WERI-Rb-1 (cell line): ENCODE measurements at places on chromosomes 1 and 21.

DNA sequence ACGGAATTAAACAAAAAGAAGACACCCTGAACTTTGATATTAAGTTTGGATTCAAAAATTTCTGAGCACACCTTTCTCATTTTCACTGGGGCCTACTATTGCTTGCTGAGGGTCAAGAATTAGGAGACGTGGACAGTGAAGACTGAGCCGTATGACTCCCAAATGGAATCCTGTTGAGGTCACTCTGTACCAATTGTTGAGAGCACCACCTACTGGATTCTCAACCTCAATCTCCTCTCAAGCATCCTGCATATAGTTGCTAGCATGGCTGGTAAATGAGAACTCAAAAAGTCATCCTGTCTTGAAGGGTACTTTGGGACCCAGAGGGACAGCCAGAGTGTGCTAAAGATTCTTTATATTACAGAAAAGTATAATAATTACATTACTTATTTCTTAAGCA lies 20.2 kb upstream of the MTR start:
- DNase-seq, result peak; percentile 30

GRCh38 chr1:219837274-219837993 lies 90.9 kb downstream of the SLC30A10 start:
- DNase-seq, result peak; percentile 34

GRCh38 chr1:113534130-113534817 lies 144.0 kb downstream of the MAGI3 start:
- DNase-seq, result peak; percentile 25

DNA sequence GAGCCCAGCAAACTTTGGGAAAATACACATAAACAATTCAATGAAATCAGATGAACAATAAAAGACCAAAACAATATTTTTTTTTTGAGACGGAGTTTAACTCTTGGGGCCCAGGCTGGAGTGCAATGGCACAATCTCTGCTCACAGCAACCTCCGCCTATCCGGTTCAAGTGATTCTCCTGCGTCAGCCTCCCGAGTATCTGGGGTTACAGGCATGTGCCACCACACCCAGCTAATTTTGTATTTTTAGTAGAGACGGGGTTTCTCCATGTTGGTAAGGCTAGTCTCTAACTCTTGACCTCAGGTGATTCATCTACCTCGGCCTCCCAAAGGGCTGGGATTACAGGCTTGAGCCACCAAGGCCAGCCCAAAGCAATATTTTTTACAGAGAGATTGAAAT lies 1588.5 kb downstream of the BRINP3 start:
- no peak for DNase-seq

GRCh38 chr1:110638556-110638955 lies 32.4 kb upstream of the KCNA2 start:
- DNase-seq, result no peak

GRCh38 chr21:43021756-43022600 lies 47.6 kb downstream of the PKNOX1 start:
- no peak for DNase-seq

DNA sequence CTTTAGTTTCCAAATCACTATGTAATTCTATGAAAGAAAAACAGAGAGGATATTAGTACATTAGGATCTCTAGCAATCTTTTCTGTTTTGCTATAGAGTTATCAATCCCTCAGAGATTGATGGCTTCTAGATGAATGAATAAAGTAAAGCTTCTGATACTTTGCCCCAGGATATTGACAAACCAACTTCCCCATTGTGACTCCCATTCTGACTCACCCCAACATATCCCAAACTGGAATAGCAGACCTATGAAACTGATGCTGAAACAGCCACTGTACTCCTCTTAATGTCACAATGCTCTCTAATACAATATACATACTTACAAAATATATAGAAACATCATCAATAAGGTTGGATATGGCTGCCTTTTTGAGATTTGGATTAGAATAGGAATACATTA lies 442.1 kb upstream of the NR5A2 start:
- DNase-seq, result no peak

GRCh38 chr1:161915051-161915503 lies 108.6 kb downstream of the OLFML2B start:
- no peak for DNase-seq

- DNase-seq, result no peak
Measured at GRCh38 chr1:18872071-18872611, 12.7 kb upstream of the TAS1R2 start.

DNA sequence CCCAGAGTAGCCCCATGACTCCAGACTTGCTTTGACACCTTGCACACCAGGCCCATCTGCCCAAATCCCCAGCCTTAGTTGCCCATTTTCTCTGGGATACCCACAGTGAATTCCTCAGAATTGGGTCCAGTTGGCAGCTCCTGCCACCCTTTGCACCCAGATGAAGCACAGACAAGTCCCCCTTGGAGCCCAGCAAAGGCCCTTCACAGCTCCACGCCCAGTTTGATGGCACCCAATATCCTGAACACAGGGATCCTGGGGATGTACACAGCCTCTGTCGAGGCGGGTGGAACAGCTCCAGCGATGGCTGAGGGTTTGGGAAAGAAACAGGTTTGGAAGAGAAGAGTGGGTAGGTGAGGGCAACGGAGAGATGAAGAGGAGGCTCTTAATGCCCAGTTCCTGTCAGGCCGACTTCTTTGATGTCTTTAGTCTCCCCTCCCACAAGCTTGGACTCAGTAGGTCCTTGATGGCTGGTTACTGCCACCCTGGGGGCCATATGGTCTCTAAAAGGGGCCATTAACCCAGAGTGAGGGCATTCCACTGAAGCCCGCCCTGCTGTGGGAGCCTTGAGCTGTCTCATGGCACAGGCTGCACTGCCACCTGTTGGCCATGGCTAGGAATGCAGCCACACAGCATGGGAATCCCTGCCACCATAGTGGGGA lies 21.7 kb downstream of the TMEM53 start:
- DNase-seq, result peak; percentile 82
